Nucleus accumbens (tissue), 56 donors: ENCODE measurements at places on chromosomes 6 and 20.

DNA sequence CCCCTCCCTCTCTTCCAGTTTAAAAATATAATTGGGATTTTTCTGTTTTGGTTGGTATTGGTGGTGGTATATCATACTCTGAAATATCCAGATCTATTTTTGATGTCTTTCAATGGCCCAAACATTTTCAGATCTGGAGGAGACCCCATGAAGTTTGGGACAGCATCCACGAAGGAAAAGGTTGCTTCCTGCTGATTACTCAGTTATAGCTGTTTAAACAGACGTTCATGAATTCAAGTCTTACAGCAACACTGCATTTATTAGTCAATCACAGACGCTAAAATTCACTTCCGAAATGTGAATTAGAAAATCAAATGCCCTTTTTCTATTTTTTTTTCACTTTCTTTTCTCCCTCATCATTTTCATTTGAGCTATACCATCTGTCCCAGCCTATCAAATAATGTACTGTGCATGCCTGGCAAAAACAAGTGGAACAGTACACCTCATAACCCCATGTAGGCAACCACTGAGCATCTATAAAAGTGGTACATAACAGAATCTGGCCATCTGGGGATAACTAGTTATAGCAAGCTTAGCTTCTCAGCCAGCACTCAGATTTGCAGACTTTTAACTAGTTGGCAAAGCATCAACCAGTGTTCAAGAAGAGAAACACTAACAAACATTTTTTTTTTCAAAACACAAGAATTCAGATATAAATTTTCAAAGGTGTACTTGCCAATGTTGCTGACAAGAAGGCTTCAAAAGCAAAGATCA, 124.5 kb downstream of the HIVEP2 start:
- no peak for DNase-seq

GRCh38 chr20:17869295-17869994, 99.1 kb downstream of the SNX5 start:
- no peak for DNase-seq

- no peak for DNase-seq
These were observed at the start of gene ARHGAP40 for GRCh38 chr20:38601216-38602184. TSS of gene ARHGAP40 (plus strand) at chr20:38601809.

GRCh38 chr6:31557443-31558317, 10.3 kb downstream of the NFKBIL1 start:
- DNase-seq, result no peak

GRCh38 chr6:26269531-26270485, 95.2 kb upstream of the BTN3A2 start:
- DNase-seq, result no peak

DNA sequence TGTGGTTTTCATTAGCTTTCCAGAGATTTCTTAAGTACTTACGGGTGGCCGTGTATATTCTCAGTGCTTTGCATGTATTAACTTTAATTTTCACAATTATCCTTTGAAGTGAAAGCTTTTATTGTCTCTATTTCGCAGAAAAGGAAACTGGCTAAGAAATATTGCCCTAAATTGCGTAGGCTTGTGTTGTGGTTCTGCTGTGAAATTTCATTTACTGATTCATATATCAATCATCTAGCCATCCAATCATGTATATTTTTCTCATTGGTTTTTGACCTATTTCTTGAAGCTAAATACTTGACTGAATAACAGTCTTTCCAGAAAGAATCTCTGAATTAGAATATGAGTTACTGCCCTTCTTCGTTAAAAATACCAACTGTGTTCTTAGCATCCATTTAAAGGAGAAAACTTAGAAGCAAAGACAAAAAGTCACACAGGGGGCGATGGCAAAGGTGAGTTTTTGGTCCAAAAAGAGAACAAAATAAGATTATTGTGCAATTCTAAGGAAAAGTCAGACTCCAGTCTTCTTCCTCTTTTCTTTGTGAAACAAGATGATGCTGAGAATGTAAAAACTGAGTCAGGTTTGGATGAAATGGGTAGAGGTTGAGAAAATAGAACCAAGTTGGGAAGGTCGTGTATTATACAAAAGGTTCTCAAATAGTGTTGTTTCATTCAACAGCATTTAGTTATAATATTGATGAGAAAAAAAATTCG, 1.4 kb downstream of the CYB5R4 start:
- no peak for DNase-seq

GRCh38 chr6:167399599-167399998, 74.7 kb downstream of the TTLL2 start:
- no peak for DNase-seq

GRCh38 chr20:13373400-13373799, 152.3 kb downstream of the ISM1 start:
- DNase-seq, result no peak

- DNase-seq, result no peak
These were observed 24.6 kb downstream of the KDM1B start for GRCh38 chr6:18179770-18180356.

GRCh38 chr6:124772733-124773319, 189.4 kb upstream of the RNF217 start:
- no peak for DNase-seq

GRCh38 chr20:14984768-14985622, 647.6 kb upstream of the FLRT3 start:
- DNase-seq, result no peak

GRCh38 chr6:52164319-52165094, 21.7 kb upstream of the IL17A start:
- DNase-seq, result no peak

- DNase-seq, result no peak
These were observed 16.8 kb downstream of the TREM1 start for GRCh38 chr6:41269716-41270115.

DNA sequence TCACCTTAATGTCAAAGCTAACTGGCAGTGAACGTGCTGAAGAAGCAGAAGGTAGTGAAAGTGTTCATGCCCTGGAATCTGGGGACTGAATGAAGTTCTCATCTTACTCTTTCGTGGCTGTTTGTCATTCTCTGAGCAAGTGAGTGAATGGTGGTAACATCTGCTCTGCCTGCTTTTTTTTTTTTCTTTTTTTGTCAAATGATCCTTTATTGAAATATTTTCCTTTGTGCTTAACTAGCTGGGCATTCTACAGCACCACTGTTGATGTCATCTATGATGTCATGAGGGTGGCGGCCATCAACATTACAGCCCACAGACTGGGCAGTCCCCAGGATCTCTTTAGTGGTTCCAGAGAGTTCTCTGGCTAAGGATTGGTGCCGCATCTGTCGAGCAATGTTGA, 65.2 kb downstream of the RIN2 start:
- no peak for DNase-seq

DNA sequence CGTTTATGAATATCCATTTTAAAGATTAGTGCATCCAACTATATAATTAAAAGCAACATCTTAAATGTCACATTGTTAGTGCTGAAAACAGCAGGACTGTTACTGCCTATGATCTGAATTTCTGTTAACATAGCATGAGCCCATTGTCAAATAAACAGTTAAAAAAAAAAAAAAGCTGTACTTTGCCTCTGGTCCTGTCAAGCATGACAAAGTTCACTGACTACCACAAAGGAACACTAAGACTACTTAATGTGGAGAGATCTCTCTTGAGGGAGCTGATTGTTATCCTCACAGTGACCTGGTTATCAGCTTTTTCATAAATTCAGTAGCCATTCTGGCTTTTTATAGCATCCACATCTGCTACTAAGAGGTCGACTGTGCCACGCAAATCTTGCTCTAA, 228.1 kb downstream of the TMEM200A start:
- no peak for DNase-seq

DNA sequence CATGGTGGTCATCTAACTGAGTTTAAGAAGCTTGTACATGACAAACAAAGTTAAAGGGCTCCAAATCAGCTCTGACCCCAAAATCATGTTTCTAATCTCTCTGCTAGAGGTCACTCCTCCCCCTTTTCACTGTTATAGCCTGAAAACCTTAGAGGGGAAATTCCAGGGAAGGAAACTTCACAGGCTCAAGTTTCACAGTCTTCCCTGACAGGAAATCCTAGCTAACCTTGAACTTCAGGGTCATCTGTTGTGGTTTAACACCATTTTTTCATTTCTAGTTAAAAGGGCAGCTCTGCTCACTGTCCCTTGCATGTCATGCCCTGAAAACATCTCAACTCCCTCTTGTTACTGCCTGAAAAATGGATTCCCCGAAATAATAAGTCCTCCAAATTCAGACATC, 104.4 kb upstream of the BMP2 start:
- no peak for DNase-seq

DNA sequence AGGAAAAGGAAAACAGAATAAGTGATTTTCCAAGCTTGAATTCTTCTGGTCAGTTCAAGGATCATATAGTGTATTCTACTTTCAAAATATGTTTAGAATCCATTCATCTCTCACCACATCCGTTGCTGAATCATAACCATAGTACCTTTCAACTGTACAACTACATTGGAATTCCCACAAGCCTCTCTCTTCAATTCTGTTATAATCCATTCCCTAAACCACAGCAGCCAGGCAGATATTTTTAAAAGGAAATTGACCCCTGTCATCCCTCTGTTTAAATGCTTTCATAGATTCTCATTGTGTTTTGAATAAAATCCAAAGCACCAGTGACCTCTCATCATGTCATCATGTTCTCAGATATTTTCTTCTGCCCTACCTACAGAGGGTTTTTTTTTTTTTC, 412.7 kb downstream of the GRIK2 start:
- DNase-seq, result no peak

DNA sequence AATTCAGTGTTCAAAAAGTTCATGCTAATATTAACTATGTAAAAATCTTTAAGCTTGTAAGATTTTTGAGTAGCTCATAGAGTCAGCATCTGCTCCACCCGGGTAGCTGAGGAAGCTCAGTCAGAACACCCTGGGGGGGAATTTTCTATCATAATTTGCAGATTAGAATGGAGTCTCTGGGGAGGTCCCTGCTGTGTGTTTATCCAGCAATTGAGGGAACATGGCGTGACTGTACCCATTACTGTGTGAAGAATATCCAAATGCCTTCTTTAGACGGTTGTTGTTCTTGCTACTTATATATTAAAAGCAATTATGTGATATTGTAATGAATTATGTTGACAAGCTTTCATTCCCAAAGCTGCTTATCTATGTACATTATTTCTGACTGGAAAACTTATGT, 64.8 kb downstream of the AIG1 start:
- no peak for DNase-seq

DNA sequence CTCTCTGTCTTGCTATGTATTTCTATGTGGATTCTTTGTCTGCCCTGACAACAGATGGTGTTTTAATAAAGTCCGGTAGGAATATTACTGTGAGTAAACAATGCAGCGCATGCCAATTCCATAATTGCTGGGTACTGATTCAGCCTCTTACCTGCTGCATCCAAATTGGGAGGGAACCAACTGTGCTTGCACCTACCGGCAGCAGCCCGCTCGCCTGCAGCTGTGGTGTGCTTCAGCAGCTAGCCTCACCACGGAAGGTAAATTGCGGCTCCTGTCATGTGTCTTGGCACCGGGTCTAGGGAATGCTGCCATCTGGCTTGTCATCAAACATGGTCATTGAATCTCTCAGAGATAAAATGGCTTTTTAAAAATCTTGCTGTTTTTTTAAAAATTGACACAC, 704.8 kb upstream of the SLC35B3 start:
- no peak for DNase-seq

- no peak for DNase-seq
These were observed 283.9 kb downstream of the SMOC2 start for GRCh38 chr6:168724669-168725570.

GRCh38 chr20:20847814-20848213, 135.4 kb upstream of the RALGAPA2 start:
- no peak for DNase-seq

GRCh38 chr20:53328961-53329360, 264.7 kb downstream of the ZNF217 start:
- DNase-seq, result no peak

- no peak for DNase-seq
These were observed 37.0 kb downstream of the PEX7 start for GRCh38 chr6:136859430-136859829.

DNA sequence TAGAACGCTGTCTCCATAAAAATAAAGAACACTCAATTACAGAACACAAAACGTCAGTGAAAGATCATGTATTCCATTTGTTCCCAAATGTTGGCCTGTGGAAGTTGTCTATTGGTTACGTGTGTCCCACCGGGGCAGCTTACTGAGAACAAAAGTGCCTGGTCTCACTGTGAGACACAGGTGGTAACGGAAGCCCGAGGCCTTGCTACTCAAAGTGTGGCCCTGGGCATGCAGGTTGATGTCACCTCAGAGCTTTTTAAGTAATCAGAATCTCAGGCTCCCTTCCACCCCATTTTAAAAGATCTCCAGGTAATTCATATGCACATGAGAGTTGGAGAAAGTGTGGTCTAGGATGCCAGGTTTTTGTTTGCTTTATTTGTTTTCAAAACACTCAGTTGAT, 422.5 kb upstream of the OPRM1 start:
- DNase-seq, result no peak

DNA sequence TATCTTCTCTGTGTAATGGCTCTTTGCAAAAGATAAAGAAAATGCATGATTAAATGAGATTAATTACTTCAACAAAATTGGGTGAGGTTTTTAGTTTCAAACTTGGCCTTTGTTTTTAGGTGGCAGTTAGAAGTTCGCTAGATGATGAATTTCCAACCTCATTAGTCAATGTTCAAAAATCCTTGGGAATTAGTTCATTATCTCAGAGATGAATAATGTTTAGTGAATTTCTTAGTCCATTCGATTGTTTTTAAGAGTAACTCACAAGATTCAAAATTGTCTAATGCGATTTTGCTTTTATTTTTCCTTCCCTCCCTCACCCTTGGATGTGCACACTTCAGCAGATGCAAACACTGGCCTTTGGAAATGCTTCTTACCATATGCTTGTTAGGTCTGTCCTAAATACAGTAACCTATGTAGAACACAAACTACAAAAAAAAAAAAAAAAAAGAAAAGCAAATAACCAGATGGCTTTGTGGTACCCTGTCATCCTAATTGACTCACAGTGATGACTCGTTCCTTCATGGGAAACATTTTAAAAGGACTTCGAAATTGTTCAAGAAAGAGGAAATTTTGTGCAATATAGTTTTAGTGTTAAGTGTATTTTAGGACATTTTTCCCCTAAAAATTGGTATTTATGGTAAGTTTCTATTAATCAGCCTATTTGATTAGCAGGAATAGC, 66.7 kb downstream of the FAM229B start:
- no peak for DNase-seq

GRCh38 chr6:127582777-127583462, 5.9 kb downstream of the C6orf58 start:
- no peak for DNase-seq

GRCh38 chr6:157693867-157694266, 129.2 kb upstream of the SNX9 start:
- DNase-seq, result no peak

DNA sequence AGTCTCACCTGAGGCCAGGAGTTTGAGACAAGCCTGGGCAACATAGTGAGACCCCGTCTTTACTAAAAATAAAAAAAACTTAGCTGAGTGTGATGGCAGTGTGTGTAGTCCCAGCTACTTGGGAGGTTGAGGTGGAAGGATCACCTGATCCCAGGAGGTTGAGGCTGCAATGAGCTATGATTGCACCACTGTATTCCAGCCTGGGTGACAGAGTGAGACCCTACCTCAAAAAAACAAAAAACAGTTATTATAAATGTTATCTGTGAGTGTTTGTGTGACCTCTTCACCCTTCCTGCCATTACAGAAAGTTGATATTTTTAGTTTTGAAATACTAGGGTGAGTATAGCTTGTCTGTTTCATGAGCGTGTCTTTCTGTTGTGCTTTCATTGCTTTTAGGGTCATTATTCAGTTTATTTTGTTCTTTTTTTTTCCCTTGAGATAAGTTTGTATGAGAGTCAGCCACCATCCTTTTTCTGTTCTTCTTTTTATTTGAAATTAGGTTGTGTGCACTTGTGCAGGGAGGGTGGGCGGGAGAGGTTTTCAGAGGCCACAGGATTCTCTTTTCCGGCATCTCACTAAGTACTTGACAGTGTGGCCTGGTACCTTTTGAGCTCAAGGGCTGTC, 26.2 kb downstream of the CDYL start:
- DNase-seq, result no peak
